ENCODE measurements at places on chromosomes 7 and 10.

- DNase-seq: no peak
These were observed 254.8 kb upstream of the ZNF32 start for GRCh38 chr10:43903451-43903850.

- no peak for DNase-seq
These were observed 22.8 kb downstream of the PRKAG2 start for GRCh38 chr7:151853896-151854719.

GRCh38 chr10:53045315-53045714 lies 272.7 kb upstream of the MBL2 start:
- no peak for DNase-seq

- DNase-seq: no peak
These were observed 270.7 kb downstream of the BAMBI start for GRCh38 chr10:28948046-28948445.

GRCh38 chr10:11705722-11706121 lies 36.5 kb upstream of the ECHDC3 start:
- DNase-seq: peak; percentile 5

GRCh38 chr7:137591421-137591837 lies 247.9 kb upstream of the PTN start:
- DNase-seq: peak; percentile 28

DNA sequence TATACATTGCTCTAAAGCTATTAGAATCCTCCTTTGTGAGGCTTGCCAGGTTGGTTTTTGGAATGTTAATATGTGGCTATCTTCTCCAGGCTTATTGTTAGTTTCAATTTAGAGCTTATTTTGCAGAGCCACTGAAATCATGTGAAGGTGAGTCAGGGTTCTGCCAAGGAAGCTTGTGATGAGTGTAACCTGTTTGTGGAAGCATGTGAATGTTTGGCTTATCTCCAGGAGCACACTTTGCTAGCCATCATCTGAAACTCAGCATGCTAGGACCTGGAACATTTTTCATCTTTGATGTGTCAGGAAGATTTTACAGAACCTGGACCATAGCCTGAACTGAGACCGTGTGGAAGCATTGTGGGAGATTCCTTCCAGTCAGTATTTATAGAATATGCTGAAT lies 197.3 kb downstream of the PPP1R9A start:
- DNase-seq: no peak
